Fibroblast of lung (primary cell): ENCODE measurements at places on chromosomes 5 and 9. TPM values are rescaled to one million over a fixed set of nuclear protein-coding genes. Genes with fewer than 3 reads are reported as not detected.

The KCTD16 gene
- total RNA-seq, result 1.0 and 1.2 TPM in 2 replicates

The NUTM2F gene
- not detected in 2 replicates for total RNA-seq

The LCN9 gene
- not detected in 2 replicates for total RNA-seq

The CTXN3 gene
- not detected in 2 replicates for total RNA-seq

The KCNIP1 gene
- not detected in 2 replicates for total RNA-seq

The TNFSF15 gene
- 0.26 and 0.33 TPM in 2 replicates for total RNA-seq
